ENCODE measurements at places on chromosomes 2 and 18.

DNA sequence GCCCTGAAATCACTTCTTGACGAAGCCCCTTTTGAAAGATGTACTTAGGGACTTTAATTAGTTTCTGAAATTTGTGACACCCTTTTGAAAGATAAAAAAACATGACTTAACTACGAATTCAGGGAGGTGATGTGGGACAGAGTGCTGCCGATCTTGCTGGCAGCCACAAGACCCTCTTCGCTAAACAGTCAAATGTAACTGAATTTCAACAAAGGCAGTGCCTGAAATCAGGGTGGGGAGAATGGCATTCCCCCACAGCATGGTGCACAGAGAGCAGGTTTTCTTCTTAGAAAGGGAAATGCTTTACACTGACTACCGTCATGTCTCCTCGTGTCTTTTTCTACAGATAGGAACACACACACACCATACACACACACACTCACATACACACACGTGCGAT is 640.2 kb upstream of the POU3F3 start:
- no peak for DNase-seq

DNA sequence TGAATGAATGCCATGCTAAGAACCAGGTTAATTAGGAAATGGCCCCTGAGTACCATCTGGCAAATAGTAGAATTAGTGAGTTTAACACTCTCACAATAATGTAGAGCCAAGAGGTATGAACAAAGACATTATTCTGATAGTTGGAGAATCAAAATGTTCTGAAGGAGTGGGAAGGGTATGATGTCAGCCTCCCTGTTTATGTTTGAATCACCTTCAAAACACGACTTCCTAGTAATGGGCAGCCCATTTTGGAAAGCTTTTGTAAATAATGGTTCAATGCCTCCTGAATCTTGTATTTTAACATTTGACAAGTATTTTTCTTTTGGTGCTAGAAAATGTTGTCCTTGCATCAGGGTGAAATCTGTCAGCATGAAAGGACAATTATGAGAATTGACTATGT is 108.3 kb downstream of the DSEL start:
- no peak for DNase-seq

GRCh38 chr2:75632091-75632701 is 14.4 kb upstream of the MRPL19 start:
- no peak for DNase-seq

DNA sequence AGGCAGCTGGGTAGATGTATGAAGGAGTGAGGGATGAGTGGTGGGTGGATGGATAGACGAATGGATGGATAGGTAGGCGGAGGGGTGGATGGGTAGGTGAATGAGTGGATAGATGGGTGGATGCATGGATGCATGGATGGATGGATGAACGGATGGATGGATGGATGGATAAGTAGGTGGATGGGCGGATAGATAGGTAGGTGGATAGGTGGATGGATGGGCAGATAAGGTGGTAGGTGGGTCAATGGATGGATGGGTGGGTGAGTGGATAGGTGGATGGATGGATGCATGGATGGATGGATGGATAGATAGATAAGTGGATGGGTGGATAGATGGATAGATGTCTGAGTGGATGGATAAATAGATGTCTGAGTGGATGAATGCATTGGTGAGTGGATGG is 30.1 kb downstream of the MLPH start:
- DNase-seq = no peak

- no peak for DNase-seq
Observed at GRCh38 chr2:74764429-74765272, 69.3 kb upstream of the HK2 start.

- no peak for DNase-seq
Observed at GRCh38 chr2:31053929-31054782, 84.1 kb downstream of the GALNT14 start.

DNA sequence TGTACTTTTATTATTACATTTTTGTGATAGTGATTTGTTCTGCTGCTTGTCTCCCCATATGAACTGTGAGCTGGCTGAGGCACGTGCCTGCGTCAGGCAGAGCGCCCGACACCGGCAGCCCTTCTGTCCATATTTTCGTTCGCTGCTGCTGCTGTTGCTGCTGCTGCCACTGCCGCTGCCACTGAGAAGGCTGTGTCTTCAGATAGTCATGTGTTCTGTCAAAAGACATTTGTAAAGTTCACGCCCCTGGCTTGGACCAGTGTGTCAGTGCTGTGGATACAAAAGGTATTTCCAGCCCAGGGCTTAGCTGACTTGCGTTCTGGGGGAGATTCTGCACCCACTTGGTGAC is 47.0 kb downstream of the TWIST2 start:
- no peak for DNase-seq

- peak; percentile 40 for DNase-seq
Observed at GRCh38 chr2:190996338-190996946, 17.5 kb downstream of the STAT1 start.

- no peak for DNase-seq
Observed at GRCh38 chr2:23691106-23691470, 235.8 kb downstream of the ATAD2B start.

DNA sequence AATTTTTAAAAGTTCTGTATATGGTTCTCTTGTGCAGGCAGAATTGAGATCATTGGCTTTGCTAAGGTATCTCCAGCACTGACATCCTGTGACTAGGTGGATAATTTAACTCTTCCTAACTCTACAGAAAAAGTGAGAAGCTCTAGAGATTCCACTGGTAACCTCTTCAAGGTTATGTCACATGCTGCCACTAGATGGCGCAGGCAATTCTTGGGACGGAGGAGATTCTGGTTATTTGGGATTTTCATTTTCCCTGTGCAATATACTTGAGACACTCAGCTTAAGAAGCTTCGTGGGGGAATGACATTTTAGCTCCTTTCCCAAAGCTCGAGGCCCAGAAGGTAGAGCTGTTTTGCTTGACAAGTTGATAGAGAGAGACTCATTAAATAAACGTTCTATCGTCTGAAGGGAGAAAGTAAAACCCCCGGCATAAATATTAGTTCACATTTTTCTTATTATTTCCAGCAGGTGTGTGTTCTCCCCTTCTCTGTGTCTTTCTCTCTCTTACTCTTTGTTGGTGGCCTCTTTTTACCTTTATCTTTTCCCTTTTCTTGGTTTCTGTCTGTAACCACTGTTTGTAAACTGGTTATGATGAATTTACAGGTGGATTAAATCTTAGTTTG is 26.6 kb upstream of the LANCL1 start:
- DNase-seq = peak; percentile 72

- DNase-seq = no peak
Observed at GRCh38 chr2:9445089-9445488, 21.6 kb downstream of the CPSF3 start.

DNA sequence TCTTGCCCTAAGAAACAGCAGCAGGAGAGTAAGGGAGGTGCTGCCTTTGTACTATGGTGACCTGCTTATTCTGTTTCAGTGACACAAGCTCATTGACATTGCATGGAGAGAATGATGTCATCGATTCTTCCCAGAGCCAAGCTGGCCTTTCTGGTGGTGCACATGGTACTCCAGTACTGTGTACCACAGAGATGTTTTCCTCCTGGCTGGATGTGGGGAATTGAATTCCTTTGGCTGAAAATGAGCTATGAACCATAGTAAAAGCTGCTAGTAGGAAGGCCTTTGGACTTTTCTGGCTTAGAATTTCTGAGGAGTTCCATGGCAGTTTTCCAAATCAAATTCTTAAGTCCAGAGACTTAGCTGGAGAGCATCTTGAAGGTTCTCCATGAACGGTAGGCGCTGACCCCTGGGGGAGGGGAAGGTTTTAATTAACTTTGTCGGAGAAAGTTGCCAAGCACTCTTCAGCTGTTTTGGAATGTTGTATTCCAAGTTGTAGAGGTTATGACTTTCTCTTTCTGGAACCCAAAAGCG is 17.1 kb upstream of the B3GNT2 start:
- DNase-seq = no peak

GRCh38 chr2:119657466-119658145 is 21.4 kb upstream of the TMEM177 start:
- DNase-seq = no peak

GRCh38 chr2:171139860-171140259 is 20.8 kb downstream of the TLK1 start:
- no peak for DNase-seq

GRCh38 chr2:26491563-26492167 is 13.7 kb upstream of the OTOF start:
- DNase-seq = no peak

DNA sequence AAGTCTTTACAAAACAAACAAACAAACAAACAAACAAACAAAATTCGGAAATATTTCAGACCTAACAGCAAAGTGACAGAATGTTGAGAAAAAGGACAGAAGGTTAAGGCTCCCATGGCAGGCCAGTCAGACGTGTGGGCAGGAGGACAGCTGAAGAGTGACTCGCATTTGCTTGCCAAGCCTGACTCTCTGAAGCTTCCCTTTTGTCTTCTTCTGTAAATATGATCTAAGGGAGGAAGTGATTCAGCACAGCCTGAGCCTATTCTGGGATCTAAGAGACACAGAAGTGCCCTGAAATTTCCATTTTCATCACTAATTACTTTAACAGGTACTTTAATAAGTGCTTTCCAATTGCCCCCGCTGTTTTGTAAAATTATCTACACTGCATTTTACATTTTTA is 134.0 kb upstream of the LYPD1 start:
- peak; percentile 7 for DNase-seq

- no peak for DNase-seq
Observed at GRCh38 chr2:232402518-232402917, 4.1 kb upstream of the ALPG start.

DNA sequence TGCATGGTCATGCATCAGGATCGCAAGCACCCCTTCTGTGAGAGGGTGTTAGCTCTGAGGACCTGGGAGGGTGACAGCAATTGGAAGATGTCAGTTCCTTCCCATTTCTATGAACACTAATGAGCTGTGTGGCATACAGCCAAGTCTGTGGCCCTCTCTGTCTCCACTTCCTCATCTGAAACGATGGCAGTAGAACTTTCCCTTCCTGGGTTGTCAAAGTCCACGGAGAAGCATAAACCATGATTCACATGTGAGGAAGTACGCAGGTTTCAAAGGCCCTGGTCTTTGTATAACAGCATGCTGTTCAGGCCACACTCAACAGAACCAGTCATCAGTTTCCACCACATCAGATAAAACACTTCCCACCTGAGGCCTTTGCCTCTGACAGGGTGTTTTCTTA is 167.4 kb upstream of the RAB6C start:
- peak; percentile 2 for DNase-seq

DNA sequence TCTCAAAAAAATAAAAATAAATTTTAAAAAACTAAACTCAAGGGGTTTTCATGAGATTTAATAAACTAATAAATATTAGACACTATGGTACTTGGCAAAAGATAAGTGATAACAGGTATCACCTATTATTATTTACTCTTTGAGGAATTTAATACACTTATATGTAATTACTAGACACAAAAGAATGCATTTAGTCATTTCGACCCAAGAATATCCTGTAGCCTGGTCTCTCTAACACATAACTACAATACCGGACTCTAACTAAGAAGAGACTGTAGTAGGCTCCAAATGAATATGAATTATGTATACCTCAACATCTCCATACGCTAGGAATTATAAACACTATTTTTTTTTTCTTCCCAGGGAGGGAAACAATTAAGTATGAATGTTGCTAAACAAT is 850.7 kb downstream of the CPS1 start:
- no peak for DNase-seq

DNA sequence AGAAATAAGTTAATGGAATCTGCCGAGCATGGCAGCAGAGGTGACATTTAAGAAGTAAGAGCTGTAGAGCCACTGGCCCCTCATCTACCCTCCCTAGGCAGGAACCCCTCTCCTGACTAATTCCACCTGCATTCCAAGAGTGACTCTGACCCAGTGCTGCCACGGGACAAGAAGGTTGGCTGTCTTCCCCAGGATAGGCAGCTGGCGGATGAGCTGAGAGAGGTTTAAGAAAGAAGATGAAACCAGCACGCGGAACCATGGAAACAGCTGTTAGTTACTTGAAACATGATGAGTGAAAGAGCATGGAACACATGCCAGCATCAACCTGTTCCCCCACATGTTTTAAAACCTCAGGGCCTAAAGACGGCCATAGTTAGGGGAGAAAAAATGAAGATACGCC is 74.1 kb downstream of the RND3 start:
- no peak for DNase-seq

DNA sequence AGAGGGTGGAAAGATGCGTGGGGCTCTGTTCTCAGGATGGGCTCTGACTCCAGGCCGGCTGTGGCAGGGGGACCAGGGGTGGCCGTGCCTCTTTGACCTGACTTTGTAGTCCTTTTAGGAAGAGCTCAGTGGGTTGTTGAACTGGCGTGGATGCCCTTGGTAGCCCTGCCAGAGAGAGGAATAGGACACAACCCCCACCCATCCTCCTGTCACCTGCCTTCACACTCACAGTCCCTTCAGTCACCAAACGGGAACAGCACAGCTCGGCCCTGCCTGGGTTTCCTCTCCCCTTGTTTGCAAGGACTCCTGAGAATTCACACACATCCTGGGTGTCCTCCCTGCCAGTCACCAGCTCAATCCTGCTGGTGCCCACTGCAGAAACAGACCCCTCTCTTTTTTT is 20.1 kb upstream of the MRPL33 start:
- DNase-seq = no peak

- DNase-seq = no peak
Observed at GRCh38 chr18:7084080-7085065, 33.2 kb downstream of the LAMA1 start.

DNA sequence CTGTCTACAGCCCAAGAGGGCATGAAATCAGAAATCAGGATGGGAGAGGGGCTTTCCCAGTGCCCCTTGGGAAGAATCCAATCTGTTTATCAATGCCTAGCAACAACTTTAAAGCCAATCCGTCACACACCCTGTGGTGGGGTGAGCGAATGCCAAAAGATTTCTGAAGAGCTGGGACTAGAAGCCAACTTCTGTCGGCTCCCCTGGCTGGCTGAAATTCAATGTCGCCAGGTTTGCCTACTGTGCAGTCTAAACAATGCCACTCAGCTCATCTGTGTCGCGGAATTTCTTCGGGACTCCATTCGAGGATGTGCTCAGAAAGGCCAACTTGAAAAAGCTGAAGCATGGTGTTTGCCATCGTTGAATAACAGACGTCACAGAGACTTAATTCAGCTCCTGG is 31.5 kb upstream of the NCKAP5 start:
- no peak for DNase-seq

DNA sequence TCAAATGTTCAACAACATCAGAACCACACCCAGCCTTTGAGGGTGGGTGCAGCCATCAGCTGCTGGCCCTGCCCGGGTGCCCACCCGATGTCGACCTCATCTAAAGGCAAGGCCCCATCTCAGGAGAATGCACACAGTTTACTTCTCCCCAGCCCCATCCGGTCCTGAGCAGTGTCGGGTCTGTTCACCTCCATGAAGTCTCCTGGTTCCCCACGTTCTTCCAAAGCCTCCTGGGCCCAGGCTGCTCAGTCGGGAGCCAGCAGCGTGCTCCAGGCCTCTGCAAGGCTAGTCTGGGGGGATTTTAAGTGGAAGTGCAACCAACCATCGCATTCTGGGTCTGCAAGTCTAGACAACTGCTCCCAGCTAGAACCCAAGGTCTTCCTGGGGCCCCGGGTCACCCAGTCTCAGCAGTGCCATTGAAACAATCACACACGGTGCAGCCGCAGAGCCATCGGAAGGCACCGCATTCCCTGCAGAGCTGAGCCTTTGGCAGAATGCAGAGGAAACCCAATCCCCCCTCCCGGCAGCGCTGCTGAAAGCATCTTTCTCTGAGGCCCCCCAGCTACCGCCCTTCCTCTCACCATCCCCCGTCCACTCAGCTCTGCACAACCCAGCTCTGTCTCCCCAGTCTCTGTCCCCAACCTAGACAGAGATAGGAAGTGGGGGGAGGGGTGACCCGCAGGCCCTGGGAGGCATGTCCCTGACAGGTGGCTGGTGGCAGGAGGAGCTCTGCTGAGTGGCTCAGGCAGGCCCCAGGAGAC is 8.5 kb downstream of the ESPNL start:
- no peak for DNase-seq
